ENCODE measurements at places on chromosomes 1 and 21.

DNA sequence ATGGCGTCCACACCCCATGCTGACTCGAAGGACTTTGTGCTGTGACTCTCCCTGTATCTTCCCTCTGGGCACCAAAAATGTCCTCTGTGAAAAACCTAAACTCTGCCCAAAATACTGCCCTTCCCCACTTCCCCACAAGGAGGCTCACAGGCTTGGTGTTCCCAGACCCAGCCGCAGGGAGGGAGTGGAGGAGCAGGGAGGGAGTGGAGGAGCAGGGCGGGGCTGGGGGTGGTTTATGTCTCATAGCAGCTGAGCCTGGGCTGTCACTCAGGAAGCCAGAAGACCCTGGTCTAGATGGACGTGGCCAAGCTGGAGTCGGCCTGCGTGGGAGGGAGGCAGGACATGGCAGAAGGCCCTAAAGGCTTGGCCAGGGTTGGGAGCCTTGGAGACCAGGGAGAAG is 461.7 kb downstream of the PTPRU start:
- no peak for DNase-seq

- DNase-seq = no peak
These were observed 43.9 kb downstream of the TGFBR3 start for GRCh38 chr1:91842056-91842455.

DNA sequence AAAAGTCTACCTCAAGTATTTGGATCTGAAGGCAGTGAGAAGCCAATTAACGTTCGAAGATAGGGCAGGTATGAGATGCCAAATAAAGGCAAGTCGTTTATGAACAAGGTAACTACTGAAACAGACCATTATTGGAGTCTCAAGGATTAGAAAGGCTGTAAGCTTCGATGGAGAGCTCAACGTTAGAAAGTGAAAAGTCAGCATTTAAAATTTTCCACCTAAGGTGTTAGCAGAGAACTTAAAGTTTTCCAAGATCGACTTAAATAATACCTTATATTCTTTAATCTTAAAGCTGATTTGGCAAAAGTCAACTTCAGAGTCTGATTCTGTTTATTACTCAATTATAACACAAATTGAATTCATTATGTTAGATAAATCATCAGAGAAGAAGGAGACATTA is 28.1 kb downstream of the CLDN17 start:
- no peak for DNase-seq

- DNase-seq = no peak
These were observed 69.6 kb downstream of the NRIP1 start for GRCh38 chr21:14995226-14995625.

DNA sequence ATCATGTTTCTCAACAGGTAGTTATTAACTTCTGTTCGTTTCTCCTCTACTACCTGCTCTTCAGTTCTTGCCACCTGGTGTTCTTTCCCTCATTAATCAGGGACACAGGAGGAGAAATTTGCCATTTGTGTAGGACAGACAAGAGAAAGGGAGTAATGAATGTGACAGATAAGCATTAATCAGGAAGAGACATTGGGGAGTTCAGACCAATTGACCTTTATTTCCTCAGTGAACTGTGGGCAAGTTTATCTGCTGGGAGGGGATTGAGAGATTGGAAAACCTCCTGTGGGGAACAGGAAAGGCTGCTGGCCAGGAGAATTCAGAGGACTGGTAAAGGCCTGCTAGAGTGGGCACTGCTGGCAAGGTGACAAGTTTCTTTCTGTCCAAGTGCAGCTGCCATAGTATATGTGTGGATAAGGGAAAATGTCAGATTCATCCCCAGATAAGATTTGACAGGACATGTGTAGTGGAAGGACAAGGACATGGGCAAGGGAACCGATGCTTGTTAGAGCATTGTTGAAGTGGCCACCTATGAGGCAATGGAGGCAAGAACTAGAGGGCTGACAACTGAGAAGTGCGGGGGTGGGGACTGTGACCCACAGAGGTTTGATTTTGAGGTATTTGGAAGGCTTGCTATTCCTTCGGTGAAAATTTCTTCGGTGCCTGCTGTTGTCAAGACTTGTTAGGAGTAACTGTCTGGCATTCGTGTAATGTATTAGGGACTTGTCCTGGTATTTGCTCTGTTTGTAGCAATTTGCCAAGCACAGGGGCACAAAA is 12.6 kb downstream of the SZT2 start:
- no peak for DNase-seq

DNA sequence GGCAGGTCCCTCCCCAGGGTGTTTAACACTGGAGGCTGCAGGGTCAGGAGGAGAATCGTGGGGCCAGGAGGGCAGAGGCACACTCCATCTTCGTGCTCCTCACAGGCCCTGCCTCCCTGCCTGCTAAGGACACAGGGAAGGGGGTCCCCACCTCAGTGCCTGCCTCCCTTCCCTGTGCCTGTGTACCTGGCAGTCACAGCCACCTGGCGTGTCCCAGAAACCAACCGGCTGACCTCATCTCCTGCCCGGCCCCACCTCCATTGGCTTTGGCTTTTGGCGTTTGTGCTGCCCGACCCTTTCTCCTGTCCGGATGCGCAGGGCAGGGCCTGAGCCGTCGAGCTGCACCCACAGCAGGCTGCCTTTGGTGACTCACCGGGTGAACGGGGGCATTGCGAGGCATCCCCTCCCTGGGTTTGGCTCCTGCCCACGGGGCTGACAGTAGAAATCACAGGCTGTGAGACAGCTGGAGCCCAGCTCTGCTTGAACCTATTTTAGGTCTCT is 623 bp upstream of the BGLAP start:
- no peak for DNase-seq

DNA sequence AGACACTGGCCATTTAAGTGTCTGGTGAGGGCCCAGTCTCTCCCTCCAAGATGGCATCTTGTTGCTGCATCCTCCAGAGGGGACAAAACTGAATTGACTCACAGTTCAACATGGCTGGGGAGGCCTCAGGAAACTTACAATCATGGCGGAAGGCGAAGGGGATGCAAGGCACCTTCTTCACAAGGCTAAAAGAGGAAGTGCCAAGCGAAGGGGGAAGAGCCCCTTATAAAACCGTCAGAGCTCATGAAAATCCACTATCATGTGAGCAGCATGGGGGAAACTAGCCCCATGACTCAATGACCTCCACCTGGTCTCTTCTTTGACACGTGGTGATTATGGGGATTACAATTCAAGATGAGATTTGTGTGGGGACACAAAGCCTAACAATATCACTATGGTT is 280.1 kb downstream of the HHAT start:
- DNase-seq = no peak

DNA sequence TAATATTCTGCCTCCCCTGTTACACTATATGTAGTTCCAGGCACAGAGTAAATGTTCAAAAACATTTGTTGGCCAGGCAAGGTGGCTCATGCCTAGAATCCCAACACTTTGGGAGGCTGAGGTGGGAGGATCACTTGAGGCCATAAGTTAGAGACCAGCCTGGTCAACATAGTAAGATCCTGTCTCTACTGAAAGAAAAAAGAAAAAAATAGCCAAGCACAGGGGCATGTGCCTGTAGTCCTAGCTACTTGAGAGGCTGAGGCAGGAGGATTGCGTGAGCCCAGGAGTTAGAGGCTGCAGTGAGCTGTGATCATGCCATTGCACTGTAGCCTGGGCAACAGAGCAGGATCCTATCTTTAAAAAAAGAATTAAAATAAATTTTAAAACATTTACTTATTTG is 57.6 kb upstream of the SIM2 start:
- DNase-seq = no peak

DNA sequence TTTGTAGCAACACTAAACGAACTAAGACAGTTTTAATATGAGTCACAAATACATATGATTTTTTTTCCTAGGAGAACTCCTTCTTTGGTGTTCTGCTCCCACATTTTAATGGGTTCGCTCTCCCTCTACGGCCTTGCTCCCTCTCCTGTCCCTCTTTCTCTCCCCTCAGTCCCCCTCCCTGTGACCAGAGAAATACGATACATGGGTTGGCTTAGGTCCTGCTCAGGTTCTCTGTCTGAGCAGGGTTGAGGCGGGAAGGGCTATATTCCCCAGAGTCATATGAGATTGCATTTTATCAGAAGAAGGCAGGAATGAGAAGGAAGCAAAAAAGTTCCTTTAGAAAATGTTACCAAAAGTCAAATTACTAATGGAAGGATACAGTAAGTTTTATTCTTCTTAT is 44.6 kb downstream of the UBE2U start:
- no peak for DNase-seq

GRCh38 chr1:214292322-214292721 is 11.4 kb downstream of the SMYD2 start:
- no peak for DNase-seq

- DNase-seq = no peak
These were observed 1.8 kb upstream of the GBP5 start for GRCh38 chr1:89274411-89274857.

GRCh38 chr1:194026422-194026821 is 840.0 kb upstream of the B3GALT2 start:
- DNase-seq = no peak

DNA sequence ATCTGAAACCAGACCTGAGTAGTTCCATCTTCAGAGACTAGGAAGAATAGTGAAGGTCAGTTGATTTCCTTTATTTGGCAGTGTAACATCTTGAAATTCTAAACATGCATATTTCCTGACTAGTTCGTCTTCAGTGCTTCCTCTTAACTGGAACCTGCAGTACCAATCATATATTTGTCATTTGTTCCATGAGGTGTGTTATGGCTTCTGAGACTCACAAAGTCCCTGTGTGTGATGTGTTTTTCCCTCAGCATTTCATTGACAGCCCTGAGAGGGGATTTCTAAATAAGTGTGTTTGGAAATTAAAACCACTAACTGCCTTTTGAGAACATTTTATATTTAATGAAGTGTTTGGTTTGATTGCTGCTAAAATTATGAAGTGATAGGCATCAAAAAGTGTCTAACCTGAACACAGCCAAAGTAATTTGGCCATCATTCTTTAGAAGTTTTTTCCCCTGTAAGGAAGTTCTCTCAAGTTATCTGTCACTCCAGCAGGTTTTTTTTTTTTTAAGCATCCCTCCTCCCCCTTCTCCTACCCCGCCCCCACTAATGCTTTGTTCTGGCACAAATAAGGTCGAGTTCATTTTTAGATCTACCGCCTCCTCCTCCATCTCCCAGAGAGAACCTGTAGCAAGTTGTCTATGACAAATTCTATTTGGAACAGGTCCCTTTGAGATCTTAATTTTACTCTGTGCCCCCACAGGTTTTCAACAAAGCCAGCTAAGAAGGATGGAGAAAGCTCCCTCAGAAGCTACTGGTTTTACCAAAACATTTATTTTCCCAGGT is 61.4 kb downstream of the TMEM200B start:
- DNase-seq = no peak

- peak; percentile 67 for DNase-seq
These were observed at the start of gene RPS27 for GRCh38 chr1:153990468-153991150. TSS of gene RPS27 (plus strand) at chr1:153990762. CDS start at chr1:153990797, 35 bp downstream.

GRCh38 chr21:36980280-36981048 is 14.0 kb upstream of the HLCS start:
- no peak for DNase-seq

DNA sequence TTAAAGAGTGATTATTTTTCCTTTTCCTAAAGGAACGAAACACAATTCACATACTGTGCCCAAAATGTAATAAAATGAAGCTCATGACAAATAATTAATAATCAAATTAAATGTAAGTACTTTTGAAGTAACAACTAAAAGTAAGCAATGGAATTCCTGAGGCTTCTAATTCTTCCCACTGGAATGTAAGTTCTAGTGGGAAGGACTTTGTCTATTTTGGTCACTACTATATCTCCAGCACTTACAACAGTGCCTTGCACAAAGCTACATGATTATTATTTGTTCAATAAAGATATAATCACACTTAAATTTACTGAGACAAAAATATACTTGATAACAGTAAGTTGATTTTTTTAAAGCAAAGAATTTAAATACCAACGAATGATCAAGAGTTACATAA is 128.8 kb downstream of the COQ8A start:
- no peak for DNase-seq

GRCh38 chr1:31789259-31790065 is 25.3 kb upstream of the ADGRB2 start:
- DNase-seq = peak; percentile 97

DNA sequence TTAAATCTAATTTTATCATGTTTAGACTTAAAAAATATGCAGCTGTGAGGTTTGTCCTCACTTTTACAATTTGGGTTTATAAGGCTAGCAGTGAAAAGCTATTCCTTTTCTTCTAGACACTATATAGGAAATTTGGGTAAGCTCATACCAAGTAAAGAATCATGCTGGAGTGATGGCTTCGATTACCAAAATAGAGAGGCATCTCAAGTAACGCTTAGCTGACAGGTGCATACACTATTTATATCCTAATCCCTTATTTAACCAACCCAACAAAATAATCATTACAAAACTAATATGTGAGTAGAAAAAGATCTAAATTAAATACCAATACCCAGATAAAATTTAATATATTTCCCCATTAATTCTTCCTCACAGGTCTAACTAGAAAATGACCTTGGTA is 193.2 kb downstream of the LHX8 start:
- DNase-seq = no peak

DNA sequence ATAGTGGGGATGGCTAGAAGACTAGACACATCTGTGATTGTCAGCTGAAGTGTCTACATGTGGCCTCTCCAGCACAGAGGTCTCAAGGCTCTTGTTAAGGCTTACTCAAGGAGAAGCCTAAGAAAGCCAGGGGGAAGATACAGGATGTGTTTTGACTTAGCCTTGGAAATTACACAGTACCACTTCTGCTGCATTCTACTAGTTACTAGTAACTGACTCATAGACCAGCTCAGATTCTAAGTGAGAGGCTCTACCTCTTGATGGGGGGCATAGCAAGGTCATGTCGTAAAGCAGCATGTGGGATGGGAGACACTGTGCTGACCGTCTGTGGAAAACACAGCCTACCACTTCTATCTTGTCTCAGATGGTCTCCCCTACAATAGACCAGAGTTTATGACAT is 99.5 kb downstream of the UBE2U start:
- DNase-seq = no peak

- DNase-seq = no peak
These were observed 43.2 kb downstream of the GDAP2 start for GRCh38 chr1:117886101-117886795.

- DNase-seq = no peak
These were observed 17.1 kb downstream of the THEM4 start for GRCh38 chr1:151892190-151892589.

DNA sequence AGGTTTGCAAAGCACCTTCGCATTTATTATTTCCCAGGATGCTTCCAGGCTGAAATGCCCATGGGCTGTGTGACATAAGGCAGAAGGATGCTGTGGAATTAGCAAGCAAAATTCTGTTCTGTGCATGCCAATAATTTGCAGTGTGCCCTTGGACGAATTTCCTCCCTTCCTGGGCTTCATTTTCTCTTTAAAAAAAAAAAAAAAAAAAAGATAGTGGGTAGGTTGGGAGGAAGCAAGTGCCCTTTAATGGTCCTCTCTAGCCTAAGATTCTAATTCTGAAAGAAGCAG is 2.5 kb upstream of the ID3 start:
- no peak for DNase-seq

DNA sequence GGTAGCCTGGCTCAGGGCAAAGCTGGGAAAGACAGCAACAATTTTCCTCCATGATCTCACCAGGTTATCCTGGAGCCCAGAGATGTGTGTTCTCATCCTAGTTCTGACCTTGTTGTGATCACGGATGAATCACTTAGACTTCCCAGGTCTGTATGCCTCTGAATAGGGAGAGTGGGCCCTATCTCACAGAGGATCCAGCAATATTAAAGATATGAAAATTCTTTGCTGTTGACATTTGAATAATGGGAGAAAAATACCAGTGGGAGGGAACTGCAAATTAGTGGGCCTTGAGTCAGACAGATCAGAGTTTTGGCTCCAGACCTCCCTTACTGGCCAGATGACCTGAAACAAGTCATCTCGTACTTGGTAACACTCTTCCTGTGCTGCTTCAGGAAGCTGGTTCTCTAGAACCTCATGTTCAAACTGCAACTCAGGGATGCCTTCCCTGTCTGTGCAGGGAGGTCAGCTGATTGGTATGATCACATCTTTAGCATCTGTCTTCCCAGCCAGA is 32.8 kb upstream of the RNF19B start:
- DNase-seq = no peak

All from stimulated activated CD8-positive, alpha-beta memory T cell treated with anti-CD3 and anti-CD28 coated beads, Interleukin-7, amount 100 ng/mL, for 1 hour (primary cell).